ENCODE measurements at places on chromosomes 2 and 18.

GRCh38 chr2:65232636-65233035 is 5.0 kb downstream of the ACTR2 start:
- no peak for DNase-seq

- no peak for DNase-seq
These were observed 363.7 kb upstream of the CHAC2 start for GRCh38 chr2:53403792-53404413.

- DNase-seq = no peak
These were observed 198.1 kb upstream of the NRP2 start for GRCh38 chr2:205484215-205484614.

- DNase-seq = no peak
These were observed 71.0 kb downstream of the IL1R2 start for GRCh38 chr2:102062802-102063201.

GRCh38 chr2:240857039-240858008 is 11.3 kb upstream of the AGXT start:
- DNase-seq = no peak

- DNase-seq = no peak
These were observed 119.6 kb upstream of the DTNA start for GRCh38 chr18:34590503-34590902.

DNA sequence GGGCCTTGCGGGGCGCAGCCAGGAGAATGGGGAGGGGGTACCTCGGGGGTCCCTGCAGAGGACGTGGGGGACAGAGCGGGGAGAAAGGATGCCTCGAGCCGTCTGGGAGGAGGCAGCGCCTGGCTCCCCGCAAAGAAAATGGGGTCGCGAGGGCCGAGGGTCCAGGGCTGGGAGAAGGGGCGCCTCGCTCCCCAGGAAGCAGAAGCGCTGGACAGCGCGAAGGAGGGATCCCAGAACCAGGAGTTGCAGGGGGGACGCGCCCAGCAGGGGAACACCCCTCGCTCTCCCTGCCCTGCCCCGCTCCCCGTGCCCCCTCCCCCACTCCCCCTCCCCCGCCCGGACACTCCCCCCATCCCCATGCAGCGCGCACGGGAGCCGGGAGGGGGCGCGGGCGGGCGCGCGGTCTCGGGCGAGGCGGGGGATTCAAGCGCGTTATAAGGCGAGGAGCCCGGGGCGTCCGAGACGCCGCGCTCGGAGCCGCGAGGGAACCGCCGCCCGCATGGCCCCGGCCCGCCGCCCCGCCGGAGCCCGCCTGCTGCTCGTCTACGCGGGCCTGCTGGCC is at the start of gene ERFE:
Gene ERFE, plus strand, starts transcription at position 462 of the 562 bp plus-strand sequence. Its CDS starts 38 bp downstream, at position 500.
- DNase-seq = no peak

DNA sequence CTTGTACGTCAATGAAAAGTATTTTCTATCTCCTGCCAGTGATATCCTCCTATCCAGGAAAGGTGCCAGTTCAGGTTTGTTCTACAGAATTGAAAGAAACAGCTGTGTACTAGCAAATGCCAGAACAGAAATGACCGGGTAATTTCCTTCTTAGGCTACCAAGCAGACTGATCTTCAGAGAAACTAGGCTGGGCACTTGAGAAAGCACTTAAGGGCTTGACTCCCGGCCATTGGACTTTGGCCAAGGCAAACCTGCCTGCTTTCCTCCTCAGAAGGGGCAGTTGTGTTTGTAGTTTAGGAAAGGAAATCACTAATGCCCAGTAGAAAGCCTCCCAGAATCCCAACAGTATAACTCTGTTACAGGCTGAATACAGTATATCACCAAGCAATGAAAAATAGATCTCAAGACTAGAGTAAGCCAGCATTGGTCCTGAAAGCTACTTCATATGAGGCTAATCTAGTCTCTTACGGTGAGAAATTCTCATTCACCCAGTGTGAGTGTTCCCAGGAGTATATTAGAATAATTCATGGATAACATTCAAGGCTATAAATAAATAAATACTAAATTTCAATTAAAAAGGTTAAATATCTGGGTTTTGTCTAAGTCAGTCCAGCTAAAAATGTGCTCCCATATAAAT is 43.0 kb upstream of the COL5A2 start:
- DNase-seq = no peak

Data from NCI-H748 treated with DMSO at 0.1 percent for 48 hours (cell line).